ENCODE measurements at places on chromosomes 13 and 19.

DNA sequence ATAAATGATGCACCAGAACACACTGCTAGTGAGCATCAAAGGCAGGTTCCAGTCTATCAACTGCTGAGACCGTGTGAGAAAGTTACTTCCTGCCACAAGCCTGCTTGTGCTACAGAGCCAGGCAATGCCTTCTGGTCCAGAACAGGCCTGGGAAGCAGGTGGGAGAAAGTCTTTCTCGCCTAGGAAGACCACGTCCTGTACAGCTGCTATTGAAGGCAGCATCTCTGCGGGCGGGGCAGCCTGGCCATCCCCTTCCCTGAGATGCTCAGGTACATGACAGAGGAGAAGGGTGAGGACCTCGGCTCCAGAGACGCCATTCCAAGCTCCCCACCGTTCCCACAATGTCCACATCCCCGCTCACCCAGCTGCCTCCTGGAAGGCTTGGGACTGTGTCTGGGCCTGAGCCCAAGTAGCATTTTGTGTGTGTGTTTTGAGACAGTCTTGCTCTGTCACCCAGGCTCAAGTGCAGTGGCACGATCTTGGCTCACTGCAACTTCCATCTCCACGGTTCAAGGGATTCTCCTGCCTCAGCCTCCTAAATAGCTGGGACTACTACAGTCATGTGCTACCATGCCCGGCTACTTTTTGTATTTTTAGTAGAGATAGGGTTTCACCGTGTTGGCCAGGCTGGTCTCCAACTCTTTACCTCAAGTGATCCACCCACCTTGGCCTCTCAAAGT is 3.4 kb downstream of the RFX1 start:
- no peak for DNase-seq

DNA sequence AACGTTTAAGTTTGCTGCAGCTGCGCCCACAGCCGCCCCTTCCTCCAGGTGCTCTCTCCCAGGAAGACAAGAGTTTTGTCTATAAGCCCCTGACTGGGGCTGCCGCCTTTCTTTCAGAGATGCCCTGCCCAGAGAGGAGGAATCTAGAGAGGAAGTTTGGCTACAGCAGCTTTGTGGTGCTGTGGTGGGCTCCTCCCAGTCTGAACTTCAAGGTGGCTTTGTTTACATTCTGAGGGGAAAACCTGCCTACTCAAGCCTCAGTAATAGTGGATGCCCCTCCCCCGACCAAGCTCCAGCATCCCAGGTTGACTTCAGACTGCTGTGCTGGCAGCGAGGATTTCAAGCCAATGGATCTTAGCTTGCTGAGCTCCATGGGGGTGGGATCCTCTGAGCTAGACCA is 6.4 kb upstream of the ERICH6B start:
- DNase-seq, result no peak

DNA sequence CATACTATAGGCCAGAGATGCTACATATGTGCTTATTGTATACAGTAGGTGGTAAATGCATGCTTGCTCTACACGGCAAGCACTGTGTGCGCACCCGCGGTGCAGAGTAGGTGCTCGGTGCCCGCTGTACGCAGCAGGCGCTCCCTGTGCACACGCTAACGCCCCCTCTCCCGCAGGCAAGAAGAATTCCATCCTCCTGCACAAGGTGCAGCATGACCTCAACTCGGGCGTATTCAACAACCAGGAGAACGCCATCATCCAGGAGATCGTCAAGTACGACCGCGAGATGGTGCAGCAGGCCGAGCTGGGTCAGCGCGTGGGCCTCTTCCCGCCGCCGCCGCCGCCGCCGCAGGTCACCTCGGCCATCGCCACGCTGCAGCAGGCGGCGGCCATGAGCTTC is 17.7 kb downstream of the POLRMT start:
- DNase-seq, result no peak

- no peak for DNase-seq
Measured at GRCh38 chr13:112774448-112774792, 84.6 kb downstream of the ATP11A start.

DNA sequence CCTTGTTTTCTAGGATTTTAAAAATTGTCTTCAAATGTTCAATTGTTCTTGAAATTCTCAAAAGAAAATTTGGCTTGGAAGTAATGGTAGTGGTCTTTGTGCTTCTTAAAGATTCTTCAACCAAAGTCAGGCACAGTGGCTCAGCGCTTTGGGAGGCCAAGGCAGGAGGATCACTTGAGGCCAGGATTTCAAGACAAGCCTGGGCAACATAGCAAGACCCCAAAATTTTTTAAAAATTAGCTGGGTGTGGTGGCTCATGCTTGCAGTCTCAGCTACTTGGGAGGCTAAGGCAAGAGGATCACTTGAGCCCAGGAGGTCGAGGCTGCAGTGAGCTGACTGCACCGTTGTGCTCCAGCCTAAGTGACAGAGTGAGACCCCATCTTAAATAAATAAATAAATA is 153.5 kb upstream of the ZNF507 start:
- no peak for DNase-seq

GRCh38 chr19:4506449-4507149 is 11.7 kb downstream of the PLIN4 start:
- no peak for DNase-seq
